ENCODE measurements at places on chromosomes 1 and 21. TPM values are rescaled to one million over a fixed set of nuclear protein-coding genes. Genes with fewer than 3 reads are reported as not detected.

GRCh38 chr1:53145942-53146708 is 3.7 kb upstream of the SLC1A7 start:
- DNase-seq = no peak

DNA sequence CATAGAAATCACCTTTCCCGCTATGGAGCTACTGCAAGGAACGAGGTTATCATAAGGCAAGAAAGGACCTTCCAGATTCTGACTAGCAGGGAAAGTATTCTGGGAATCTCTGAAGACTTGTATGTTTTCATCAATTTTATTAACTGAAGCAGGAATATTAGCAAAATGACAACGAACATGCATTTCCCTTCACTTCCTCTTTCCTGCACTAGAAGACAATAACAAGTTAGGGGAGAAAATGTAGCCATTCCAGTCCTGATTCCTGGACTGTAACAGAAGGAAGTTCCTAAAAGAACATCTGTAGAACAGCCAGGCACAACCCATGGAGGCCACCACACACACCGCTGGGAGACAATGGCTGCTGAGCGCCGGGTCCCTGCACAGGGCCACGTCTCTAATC is 106.8 kb downstream of the RAVER2 start:
- DNase-seq = no peak

The CRABP2 gene
- 1.1 TPM for total RNA-seq

The A3GALT2 gene
- total RNA-seq = not detected

Measured in activated CD4-positive, alpha-beta T cell treated with anti-CD3 and anti-CD28 coated beads, Interleukin-2, amount 10 ng/mL, durations not matched to agents 7 days and 5 days (primary cell).